ENCODE measurements at places on chromosomes 13 and 19.

DNA sequence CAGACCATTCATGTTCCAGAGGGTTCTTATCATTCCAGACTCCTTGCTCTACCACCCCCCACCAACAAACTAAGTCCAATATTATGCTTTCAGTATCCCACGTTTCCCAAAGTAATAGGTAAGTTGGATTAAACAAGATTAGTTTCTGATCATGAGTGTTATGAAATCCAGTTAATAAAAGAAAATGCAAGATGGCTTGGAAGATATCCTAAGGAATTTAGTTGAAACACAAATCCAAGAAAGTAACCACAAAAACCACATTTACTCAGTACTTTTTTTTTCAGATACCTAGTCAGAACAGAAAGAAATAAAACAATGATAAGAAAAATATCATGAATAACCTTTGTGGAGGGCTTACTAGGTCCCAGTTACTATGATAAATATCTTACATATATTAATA, 119.4 kb upstream of the MIR17HG start:
- no peak for DNase-seq

- no peak for DNase-seq
These were observed 82.2 kb downstream of the ATP11A start for GRCh38 chr13:112771877-112772538.

DNA sequence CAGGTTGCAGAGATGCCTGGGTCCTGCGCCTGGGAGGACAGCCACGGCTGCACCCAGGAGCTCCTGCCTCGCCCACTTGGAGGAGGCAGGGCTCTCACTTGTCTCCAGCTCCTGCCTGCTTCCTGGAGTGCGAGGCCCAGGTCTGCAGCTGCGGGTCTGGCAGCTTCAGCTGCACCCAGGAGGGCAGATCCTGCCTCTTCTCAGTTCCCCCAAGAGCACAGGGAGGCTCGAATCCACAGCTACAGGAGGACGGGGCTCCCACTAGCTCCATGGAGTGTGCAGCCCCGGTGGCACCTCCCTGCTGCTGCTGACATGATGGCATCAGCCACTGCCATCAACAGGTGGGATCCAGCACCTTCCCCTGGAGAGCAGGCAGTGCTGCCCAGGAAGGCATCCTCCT, 4.5 kb downstream of the ZNF554 start:
- no peak for DNase-seq

DNA sequence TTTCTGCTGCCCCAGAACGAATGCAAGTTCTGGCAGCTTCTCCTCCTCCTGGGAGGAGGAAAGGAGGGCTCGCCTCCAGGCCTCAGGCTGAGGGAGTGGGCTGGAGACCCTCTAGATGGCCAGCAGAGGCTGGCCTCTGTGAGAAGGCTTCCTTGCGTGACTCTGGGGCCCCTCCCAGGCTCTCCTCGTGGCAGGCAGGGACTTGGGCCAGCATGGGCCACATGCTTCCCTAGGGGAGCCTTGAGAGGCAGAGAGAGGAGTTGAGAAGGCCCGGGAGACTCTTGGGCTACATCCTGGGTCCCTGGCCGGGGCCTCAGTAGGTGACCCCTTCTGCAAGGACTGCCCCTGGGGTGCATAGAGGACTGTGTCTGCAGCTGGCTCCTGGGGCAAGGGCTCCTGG, 25.9 kb downstream of the LYL1 start:
- no peak for DNase-seq

- no peak for DNase-seq
These were observed 136.9 kb downstream of the USP12 start for GRCh38 chr13:27034678-27035111.

GRCh38 chr13:30093236-30093635, 214.1 kb downstream of the KATNAL1 start:
- no peak for DNase-seq

- no peak for DNase-seq
These were observed 11.5 kb upstream of the CCNE1 start for GRCh38 chr19:29800100-29800825.

DNA sequence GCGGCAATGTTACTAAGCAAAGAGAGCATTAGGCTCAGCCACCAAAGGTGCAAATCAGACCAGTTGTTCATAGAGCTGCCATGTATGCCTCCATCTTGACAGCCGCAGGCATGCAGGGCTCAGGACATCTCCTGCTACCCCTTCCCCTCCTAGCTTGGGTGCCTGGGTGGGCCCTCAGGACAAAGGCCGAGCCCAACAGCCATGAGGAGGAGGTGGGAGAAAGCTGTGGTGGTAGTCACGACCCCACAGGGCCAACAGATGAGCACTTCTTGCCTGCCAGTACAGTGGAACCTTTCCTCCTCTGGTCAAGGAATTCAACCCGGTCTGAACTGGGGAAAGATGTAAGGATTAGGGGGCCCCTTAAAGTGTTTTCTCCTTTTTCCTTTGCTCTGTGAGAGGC, 386.4 kb upstream of the SLITRK6 start:
- no peak for DNase-seq

DNA sequence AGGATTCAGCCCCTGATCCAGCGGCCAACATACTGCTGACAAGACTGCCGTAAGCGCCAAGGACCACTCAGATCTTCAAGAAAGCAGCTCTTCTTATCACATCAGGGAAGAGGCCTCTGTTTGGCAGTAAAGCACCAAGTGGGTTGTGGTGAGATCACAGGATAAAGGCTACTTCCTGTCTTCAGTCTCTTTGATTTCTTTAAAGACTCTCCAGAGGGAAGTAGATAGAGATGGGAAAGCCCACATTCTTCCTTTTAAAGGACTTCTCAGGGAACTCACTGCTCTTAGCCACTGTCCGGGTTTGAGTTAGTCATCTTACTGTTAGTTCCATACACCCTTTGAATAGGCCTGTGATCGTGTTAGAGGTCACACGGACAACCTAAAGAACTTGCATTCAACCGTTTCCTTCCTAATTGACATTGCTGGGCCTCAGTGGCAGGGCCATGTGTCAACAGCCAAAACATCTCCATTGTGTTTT, 47.2 kb upstream of the POMP start:
- DNase-seq: no peak

DNA sequence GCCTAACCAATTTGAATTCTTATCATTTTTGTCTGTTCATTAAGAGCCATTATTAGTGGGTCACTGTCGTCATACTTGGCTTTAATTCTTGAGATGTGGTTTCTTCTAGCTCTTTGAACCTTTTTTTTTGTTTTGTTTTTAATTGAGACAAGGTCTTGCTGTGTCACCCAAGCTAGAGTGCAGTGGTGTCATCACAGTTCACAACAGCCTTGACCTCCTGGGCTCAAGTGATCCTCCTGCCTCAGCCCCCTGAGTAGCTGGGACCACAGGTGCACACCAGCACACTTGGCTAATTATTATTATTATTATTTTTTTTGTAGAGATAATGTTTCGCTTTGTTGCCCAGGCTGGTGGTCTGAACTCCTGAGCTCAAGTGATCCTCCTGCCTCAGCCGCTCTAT, 25.8 kb upstream of the LDLR start:
- DNase-seq: no peak

GRCh38 chr13:94433055-94433961, 46.2 kb downstream of the DCT start:
- DNase-seq: no peak

- peak; percentile 13 for DNase-seq
These were observed 209.3 kb downstream of the KCNRG start for GRCh38 chr13:50224534-50224933.

DNA sequence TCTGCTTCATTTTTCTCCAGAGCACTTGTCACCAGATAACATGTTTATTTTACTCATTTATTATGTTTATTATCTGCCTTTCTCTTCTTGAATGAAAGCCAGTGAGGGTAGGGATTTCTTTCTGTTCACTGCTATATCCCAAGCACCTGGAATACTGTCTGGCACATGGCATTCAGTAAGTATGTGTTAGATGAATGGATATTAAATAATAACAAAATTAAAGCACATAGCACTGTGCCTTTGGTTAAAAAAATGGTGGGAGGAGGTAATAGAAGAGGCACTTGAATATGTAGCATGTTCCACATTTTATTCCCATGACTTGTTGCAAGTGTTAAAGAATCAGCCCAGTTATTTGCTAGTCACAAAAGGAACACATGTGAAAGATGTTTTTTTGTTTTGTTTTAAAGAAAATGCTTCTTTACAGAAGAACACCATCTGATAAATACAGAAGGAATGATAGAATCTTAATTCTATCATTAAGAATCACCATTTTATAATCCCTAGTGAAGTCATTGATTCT, 151.0 kb downstream of the DLEU7 start:
- DNase-seq: no peak

GRCh38 chr13:23986619-23987018, 89.3 kb upstream of the C1QTNF9B start:
- no peak for DNase-seq

DNA sequence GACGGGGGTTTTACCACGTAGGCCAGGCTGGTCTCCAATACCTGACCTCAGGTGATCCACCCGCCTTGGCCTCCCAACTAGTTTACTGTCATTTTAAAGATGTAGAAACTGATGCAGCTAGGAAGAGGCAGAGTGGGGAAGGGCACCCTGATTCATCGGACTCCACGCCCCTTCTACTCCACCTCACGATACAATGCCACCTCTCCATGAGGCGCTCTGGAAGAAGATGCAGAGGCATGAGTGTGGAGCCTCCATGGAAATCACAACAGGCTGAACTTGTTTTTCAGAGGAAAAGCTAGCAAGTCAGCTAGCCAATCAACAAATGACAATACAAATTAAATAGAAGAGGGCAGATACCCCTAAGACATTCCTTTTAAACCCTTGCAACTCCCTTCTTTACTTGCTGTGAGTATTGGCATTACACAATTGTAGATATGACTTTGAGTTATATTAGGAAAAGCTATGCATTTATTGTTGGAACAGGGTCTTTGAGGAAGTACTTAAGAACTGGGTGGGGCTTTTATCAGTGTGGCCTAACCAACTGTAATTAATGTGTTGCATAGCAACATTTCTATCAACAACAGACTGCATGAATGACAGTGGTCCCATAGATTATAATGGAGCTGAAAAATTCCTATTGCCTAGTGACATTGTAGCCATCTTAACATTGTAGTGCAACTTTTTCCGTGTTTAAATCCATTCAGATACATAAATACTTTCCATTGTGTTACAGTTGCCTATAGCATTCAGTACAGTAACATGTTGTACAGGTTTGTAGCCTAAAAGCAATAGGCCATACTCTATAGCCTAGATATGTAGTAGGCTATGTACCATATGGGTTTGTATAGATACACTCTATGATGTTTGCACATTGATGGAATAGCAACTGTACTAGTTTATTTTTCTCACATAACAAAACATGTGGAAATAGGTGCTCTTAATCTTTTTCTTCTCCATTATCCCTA, 17.6 kb downstream of the WDFY2 start:
- no peak for DNase-seq

DNA sequence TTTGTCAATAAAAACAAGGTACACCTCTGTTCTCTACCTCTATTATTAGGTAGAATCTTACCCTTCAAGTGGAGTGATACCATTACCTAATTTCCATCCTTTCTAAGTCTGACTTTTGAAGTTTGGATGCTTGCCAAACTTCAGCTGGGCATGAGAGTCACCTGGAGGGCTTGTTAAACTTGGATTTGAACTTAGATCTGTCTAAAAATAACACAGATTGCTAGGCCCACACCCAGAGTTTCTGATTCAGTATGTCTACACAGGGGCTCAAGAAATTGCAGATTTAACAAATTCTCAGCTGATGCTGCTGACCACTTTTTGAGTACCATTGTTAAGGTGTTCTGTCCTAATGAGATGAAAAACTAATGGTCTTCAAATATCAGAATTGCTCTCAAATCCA, 512.2 kb downstream of the LMO7 start:
- DNase-seq: no peak

DNA sequence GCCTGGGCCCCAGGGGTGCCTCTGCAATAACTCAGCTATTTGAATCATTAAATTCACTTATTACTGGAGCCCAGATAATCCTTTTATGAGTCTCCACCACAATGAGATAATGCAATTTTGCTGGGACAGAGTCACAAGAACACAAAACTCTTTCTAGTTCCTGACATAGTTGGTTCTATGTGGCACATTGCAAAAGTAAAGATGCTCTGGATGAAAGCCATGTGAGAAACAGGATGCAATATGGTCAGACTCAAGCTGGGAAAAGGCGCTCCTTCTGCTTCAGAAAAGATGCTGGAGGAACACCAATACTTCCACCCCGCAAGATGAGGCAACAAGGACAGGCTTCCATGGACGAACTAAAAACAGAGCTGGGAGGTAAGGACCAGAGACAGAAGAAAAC, 5.7 kb downstream of the ANKRD27 start:
- DNase-seq: no peak

DNA sequence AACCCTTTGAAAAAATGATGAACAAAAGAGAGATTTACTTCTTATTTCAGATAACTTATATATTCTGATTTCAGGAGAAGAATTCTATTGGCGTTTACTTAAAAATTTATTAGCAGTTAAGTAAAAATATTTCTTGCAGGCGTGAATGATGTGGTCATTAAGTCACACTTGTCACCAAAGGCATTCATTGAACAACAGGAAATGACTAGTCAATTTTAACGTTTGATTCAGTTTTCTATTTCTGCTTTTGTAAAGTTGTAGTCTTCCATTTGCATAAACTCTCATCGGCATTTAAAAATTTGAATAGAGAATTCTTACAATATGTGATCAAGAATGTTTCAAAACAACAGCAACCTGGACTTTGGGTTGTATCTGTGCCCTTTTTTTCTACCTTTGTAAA, 83.4 kb downstream of the GPR12 start:
- DNase-seq: no peak

DNA sequence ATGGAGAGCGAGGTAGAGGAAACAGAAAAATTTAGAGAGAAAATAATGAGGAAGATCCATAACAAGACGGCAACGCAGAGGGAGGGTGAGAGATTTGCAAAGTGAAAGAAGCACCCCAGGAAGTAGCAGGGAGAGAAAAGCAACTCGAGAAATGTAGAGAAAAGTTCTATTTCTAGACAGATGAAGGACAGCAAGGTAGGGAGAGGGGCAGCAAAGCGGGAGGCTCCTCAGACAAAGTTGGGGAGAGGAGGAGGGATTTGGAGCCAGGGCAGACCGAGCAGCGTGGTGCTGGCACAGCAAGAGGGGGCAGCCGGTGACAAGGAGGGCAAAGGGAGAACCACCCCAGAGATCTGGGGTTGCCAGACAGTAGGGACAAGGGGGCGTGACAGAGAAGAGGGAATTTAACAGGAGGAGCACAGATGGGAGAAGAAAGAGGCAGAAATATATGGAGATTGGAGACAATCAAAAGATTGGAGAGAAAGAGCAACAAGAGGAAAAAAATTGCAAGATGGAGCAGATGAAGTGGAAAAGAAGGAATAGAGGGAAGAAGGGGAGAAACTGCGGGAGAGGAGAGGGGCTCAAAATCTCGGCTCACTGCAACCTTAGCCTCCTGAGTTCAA, 989 bp downstream of the ZNF766 start:
- no peak for DNase-seq

GRCh38 chr13:37142877-37143276, 37.4 kb upstream of the CSNK1A1L start:
- DNase-seq: no peak

GRCh38 chr19:57016491-57016890, 103.3 kb upstream of the USP29 start:
- DNase-seq: no peak

- no peak for DNase-seq
These were observed 99.2 kb upstream of the C1QTNF9B start for GRCh38 chr13:23996456-23996855.

Data from SIG-M5 (cell line).